PC-3 (cell line): ENCODE measurements at places on chromosomes 7 and 10. TPM values are rescaled to one million over a fixed set of nuclear protein-coding genes. Genes with fewer than 3 reads are reported as not detected.

CALHM1 gene
- total RNA-seq = not detected in 2 replicates

CLCN1 gene
- 0.55 and 0.69 TPM in 2 replicates for total RNA-seq

CADPS2 gene
- total RNA-seq = 7.5 and 9.4 TPM in 2 replicates

GALNT17 gene
- total RNA-seq = not detected in 2 replicates

LEP gene
- total RNA-seq = not detected in 2 replicates

EFCAB10 gene
- 0.18 TPM in 1 of 2 replicates, not detected in the other for total RNA-seq

TBATA gene
- not detected in 2 replicates for total RNA-seq

PTCD1 gene
- 10.4 and 11.5 TPM in 2 replicates for total RNA-seq

IDI2 gene
- total RNA-seq = not detected in 2 replicates

- H3K27ac ChIP-seq = peak overlapping the region; percentile 85
- H3K4me1 ChIP-seq = peaks cover 48% of the 10 kb centered on the region
- H3K27me3 ChIP-seq = no peaks in the 10 kb centered on the region
- no peak overlapping the region for H3K4me3 ChIP-seq
- H3K36me3 ChIP-seq = no peaks in the 10 kb centered on the region
- DNase-seq = peak; percentile 92
These were observed 17.8 kb upstream of the SLC16A12 start for GRCh38 chr10:89553064-89553734.

GRCh38 chr10:113859261-113859660 lies 4.8 kb downstream of the NHLRC2 start:
- H3K4me1 ChIP-seq = peaks cover 18% of the 10 kb centered on the region; the same call in 1 of the 2 replicates
- no peak for DNase-seq
- no peak overlapping the region for H3K27ac ChIP-seq
- H3K27me3 ChIP-seq = no peaks in the 10 kb centered on the region
- H3K36me3 ChIP-seq = peaks cover 18% of the 10 kb centered on the region; the same call in 1 of the 2 replicates

GRCh38 chr10:32047881-32048280 lies 8.3 kb downstream of the KIF5B start:
- no peak for DNase-seq
- peaks cover 31% of the 10 kb centered on the region; the same call in 1 of the 2 replicates for H3K4me1 ChIP-seq
- peaks cover 43% of the 10 kb centered on the region for H3K36me3 ChIP-seq
- H3K27me3 ChIP-seq = no peaks in the 10 kb centered on the region
- no peak overlapping the region for H3K27ac ChIP-seq

GRCh38 chr7:47528471-47528870 lies 53.4 kb downstream of the TNS3 start:
- no peak overlapping the region for H3K4me3 ChIP-seq
- no peak overlapping the region for H3K27ac ChIP-seq
- H3K4me1 ChIP-seq = peaks cover 8% of the 10 kb centered on the region
- no peaks in the 10 kb centered on the region for H3K27me3 ChIP-seq
- no peak for DNase-seq
- H3K36me3 ChIP-seq = peaks cover 47% of the 10 kb centered on the region

- DNase-seq = no peak
- H3K27me3 ChIP-seq = no peaks in the 10 kb centered on the region
- no peaks in the 10 kb centered on the region for H3K4me1 ChIP-seq
- H3K4me3 ChIP-seq = no peak overlapping the region
These were observed 520.5 kb downstream of the GLRX3 start for GRCh38 chr10:130656582-130657133.

DNA sequence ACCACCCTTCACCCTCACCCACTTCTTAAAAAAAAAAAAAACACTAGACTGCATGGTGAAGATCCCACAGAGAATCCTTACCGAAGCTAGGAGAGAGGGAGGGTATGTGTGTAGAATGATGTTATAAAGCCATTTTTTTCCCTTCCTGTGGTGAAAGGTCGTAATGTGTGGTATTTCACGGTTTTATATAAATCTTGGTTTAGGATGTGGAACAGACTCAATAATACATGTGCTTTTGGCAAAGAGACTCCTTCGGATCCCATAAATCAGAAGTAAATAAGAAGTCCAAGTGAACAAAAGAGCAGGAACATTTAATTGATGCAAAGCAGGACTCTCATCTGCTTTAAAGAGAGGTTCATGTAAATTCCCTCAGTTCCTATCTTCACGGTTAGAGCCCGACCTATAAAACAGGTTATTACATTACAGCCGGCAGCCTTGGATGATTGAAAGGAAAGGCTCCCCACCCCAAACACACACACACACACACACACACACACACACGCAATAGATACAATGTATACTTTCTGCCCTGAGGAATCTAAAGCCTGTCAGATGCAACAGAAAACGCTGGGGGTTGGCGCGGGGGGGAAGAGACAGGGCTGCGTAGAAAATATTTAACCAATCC lies 8.8 kb downstream of the DLX5 start:
- peak overlapping the region; percentile 65 for H3K4me3 ChIP-seq
- peaks cover 49% of the 10 kb centered on the region for H3K27me3 ChIP-seq
- peak; percentile 5 for DNase-seq
- no peak overlapping the region for H3K27ac ChIP-seq
- H3K4me1 ChIP-seq = peaks cover 6% of the 10 kb centered on the region; the same call in 1 of the 2 replicates

DNA sequence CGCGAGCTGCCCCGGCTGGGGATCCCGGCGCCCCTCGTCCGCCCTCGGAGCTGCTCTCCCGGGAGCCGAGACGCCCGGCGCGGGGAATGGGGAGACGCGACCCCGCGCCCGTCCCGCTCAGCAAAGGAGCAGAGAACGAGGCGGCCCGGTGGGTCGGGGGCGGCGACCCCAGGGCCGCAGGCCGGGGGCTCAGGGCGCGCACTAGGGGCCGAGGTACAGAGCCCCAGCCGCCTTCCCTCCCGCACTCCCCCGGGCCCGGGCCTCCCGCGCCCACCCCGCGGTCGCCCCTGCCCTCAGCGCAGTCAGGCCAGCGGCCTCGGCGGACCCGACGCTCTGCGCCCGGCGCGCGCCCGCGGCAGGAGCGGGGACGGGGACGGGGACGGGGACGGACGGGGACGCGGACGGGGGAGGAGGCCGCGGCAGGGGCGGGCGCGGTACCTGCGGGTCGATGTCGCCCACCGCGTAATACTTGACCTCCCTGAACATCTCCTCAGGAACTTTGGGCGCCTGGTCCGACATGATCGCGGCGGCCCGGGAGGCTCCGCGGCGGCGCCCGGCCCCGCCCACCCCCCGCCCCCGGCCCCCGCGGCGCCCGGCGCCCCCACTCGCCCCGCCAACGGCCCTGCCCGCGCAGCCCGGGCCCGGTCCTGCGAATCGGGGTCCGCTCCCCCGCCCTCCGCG lies 373 bp downstream of the PAXIP1 start:
- H3K4me1 ChIP-seq = peaks cover 10% of the 10 kb centered on the region
- H3K27me3 ChIP-seq = no peaks in the 10 kb centered on the region
- no peak overlapping the region for H3K27ac ChIP-seq
- peak; percentile 30 for DNase-seq
- peak overlapping the region; percentile 74 for H3K4me3 ChIP-seq

DNA sequence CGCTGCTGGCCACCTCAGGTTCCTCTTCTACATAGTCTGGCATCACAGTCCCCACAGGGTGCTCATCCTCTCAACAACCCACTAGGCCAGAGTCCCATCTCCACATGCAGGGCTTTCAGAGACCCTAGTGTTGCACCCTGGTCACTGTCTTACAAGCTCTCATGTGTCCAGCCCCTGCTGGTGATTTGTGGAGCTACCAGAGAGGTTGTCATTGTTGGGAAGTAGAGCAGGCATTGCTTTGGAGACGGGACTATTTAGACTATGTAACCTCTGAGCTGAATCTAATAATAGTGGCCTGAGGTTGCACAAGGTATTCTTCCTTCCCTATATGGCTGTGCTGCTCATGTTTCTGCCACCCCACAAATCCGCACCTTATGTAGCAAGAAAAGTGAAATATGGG lies 135.3 kb upstream of the VWC2 start:
- H3K27me3 ChIP-seq = 0 out of 2 replicates have a peak, but pooled peaks cover 6% of the 10 kb centered on the region
- H3K27ac ChIP-seq = no peak overlapping the region
- H3K36me3 ChIP-seq = no peaks in the 10 kb centered on the region

DNA sequence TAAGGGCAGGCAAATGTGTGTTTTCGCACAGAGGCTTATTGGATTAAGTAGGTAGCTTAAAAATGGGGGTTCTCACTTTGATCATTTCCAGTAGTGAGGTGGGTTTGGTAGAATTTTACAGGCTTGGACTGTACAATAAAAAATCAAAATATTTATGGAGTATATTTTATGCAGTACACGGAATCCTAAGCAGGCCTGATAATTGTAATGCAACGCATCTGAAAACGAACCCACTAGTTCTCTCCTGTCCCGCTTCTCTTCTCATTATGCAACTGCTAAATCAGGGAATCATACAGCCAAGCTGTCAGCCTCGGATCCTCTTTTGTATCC lies 377 bp upstream of the POLR1F start:
- peak overlapping the region; percentile 98; the same call in 1 of the 2 replicates for H3K4me3 ChIP-seq
- peaks cover 24% of the 10 kb centered on the region for H3K4me1 ChIP-seq
- DNase-seq = no peak
- H3K36me3 ChIP-seq = no peaks in the 10 kb centered on the region

GRCh38 chr7:157667731-157668130 lies 330.9 kb downstream of the DNAJB6 start:
- H3K36me3 ChIP-seq = no peaks in the 10 kb centered on the region
- H3K4me3 ChIP-seq = no peak overlapping the region
- no peaks in the 10 kb centered on the region for H3K27me3 ChIP-seq
- no peaks in the 10 kb centered on the region; the same call in 1 of the 2 replicates for H3K4me1 ChIP-seq

- no peak overlapping the region for H3K27ac ChIP-seq
- no peaks in the 10 kb centered on the region for H3K27me3 ChIP-seq
- 0 out of 2 replicates have a peak, but pooled peaks cover 2% of the 10 kb centered on the region for H3K4me1 ChIP-seq
- H3K36me3 ChIP-seq = no peaks in the 10 kb centered on the region
- DNase-seq = no peak
These were observed 17.3 kb downstream of the CAMK2B start for GRCh38 chr7:44307905-44308595.

GRCh38 chr10:31709476-31709875 lies 219.2 kb downstream of the ARHGAP12 start:
- H3K27ac ChIP-seq = no peak overlapping the region
- no peaks in the 10 kb centered on the region for H3K36me3 ChIP-seq
- H3K27me3 ChIP-seq = no peaks in the 10 kb centered on the region
- no peak for DNase-seq
- H3K4me3 ChIP-seq = no peak overlapping the region

GRCh38 chr10:71750986-71751385 lies 22.3 kb downstream of the VSIR start:
- DNase-seq = no peak
- no peaks in the 10 kb centered on the region for H3K4me1 ChIP-seq
- no peaks in the 10 kb centered on the region for H3K36me3 ChIP-seq
- no peak overlapping the region for H3K27ac ChIP-seq
- no peak overlapping the region for H3K4me3 ChIP-seq

DNA sequence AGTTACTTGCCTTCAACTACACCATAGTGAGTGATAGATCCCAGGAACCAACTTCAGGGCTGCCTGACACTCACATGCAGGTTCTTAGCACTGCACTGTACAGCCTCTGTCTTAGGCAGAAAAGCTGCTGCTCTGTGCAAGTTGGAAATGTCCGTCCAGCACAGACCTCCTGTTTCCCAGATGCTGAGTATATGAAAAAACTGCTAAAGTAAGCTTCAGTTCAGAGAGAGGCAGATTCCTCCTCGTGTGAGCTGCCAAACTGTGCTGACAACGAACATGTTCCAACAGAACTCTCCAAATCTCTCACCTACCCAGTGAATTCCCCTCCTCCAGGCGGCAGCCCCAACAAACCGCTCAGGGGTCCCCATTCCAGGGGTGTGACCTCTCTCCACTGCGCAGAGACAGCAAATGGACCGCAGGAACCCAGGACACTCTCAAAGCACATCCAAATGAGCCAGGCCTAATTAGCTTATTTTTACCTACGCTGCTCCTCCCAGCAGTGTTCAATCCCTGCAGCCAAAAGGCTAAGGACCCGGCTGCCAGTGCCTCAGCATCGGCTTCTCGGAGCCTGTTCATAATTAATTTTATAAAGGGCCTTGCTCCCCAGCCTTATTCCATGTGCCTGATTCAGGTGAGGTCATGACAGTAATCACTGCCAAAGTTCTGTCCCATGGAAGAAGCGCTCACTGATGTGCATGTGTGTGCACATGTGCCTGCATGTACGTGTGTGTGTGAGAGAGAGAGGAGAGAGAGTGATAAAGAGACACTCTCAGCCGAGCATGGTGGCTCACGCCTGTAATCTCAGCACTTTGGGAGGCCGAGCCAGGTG lies 159.5 kb upstream of the AUTS2 start:
- no peak for DNase-seq
- H3K36me3 ChIP-seq = no peaks in the 10 kb centered on the region
- no peak overlapping the region for H3K27ac ChIP-seq
- no peaks in the 10 kb centered on the region for H3K4me1 ChIP-seq
- H3K27me3 ChIP-seq = no peaks in the 10 kb centered on the region

DNA sequence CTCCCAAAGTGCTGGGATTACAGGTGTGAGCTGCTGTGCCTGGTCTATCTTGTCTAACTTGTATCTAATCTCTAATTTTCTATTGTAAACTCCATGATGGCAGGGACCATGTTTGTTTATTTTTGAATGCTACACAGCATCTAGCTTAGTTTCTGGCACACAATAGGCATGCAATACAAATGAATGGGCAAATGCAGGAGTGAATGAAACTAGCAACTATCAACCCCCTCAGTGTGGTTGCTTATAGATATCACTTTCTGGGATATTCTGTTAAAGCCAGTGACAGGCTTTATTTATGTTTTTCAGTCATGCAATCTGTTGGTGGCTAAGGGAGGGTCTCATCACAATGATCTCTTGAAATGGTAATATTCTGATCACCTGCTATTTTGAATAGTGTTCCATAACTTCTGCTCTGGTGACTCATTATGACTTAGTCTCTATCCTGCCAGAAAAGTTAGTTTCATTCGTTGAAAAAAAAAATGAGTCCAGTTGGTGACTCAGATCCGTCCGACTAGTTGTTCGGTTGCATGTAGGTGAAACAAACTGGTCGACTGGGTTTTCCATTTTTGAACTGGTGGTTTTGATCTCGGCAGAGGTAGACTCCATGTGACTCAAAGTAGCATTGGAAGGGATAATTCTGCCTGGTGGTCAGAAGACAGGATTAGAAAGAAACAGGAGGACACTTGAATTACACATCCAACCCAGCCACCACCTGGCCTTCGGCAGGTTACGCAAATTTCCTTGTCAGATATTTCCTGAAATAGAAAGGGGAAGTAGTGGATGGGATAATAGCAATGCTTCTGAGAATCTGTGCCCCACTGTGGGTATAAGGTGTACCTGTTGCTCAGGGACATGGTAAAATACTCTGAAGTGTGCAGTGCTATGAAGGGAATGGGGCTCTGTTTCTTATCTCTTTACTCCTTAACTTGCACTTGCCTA lies 76.8 kb downstream of the GATA3 start:
- H3K27ac ChIP-seq = peak overlapping the region; percentile 96
- H3K4me1 ChIP-seq = peaks cover 14% of the 10 kb centered on the region
- no peaks in the 10 kb centered on the region for H3K36me3 ChIP-seq
- peak overlapping the region; percentile 39; the same call in 1 of the 2 replicates for H3K4me3 ChIP-seq
- H3K27me3 ChIP-seq = no peaks in the 10 kb centered on the region
- DNase-seq = peak; percentile 86
